ENCODE measurements at places on chromosomes 2 and 18.

GRCh38 chr2:61275575-61276184 lies 113.7 kb downstream of the C2orf74 start:
- no peak for DNase-seq

- no peak for DNase-seq
Measured at GRCh38 chr2:127065940-127066318, 41.0 kb downstream of the BIN1 start.

DNA sequence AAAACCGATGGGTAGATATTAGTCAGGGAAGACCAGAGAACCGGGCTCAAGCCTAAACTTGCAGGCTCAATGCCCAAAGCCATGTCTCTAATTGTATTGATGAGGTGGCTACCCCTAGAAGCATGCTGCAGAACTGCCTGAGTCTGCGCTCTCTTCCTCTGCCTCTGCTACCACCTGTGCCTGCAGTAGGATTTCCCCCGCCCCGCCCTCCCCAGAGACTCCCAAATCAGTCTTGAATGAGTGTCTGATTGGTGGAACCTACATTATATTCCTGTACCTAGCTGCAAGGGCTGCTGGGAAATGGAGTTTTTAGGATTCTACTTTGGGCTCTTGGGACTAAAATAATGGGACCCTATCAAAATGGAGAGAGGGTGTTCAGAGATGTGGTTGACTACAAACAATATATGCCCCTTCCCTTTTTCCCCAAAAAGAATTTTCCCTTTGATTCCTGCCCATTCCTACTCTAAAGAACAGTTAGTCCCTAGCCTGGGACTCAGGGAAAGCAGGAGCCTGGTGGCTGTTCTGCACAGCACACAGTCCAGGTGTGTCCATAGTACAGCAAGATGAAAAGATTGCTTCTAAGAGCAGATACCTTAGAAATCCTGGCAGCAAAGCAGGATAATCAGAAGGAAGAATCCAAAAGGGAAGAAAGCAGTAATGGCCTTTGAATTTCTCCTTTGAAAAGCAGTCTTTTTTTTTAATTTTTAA lies 12.5 kb downstream of the GRP start:
- DNase-seq = no peak

DNA sequence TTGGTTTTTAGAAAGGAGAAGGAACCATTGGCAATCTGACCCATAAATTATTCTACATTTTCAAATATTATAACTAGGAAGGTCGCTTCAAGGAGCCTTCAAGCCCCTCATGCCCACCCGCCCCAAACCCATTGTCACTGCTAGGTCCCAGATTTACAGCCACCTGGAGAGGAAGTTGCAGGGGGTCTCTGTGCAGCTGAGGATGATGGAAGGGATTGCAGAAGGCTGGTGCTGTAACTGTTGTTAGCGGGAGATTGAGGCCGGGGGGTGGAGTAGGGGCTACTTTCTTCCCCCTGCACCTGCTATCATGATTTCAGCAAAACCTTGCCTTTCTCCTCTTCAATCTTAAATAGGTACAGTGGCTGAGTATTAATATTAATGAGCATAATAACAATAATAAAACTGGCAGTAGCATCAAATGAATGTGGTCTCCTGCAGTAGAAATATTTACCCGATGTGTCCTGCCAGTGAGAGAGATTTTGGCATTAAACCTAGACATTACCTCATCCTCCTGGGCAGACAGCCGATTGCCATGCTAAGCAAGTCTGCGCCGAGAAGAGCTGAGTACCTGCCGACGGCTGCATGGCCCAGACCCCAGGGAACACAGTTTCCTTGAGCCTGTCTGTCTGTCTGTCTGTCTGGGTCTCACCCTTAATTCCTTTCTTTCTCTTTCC lies 225.4 kb downstream of the FAM210A start:
- no peak for DNase-seq

GRCh38 chr2:104430359-104430740 lies 423.6 kb upstream of the POU3F3 start:
- no peak for DNase-seq

DNA sequence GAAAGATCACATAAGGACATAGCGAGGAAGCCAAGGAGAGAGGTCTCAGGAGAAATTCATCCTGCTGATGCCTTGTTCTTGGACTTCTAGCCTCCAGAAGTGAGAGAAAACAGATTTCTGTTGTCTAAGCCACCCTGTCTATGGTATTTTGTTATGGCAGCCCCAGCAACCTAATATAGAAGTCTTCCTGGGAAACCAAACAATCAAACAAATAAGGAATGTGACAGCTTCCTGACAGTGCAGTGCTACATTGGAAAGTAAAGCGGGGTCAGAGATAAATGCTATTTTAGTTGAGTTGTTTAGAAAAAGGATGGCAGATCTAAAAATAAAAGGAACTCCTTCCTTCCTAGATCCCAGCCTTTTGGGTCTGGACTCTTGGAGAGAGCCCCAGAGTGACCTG lies 443.2 kb upstream of the GYPC start:
- no peak for DNase-seq

GRCh38 chr2:131035112-131035825 lies 58.0 kb downstream of the FAM168B start:
- no peak for DNase-seq

- DNase-seq = no peak
Measured at GRCh38 chr2:138115666-138116065, 151.4 kb downstream of the HNMT start.

- no peak for DNase-seq
Measured at GRCh38 chr2:37827911-37828511, 97.1 kb upstream of the RMDN2 start.

GRCh38 chr2:133167990-133168389 lies 400.3 kb downstream of the NCKAP5 start:
- DNase-seq = peak; percentile 12

- DNase-seq = no peak
Measured at GRCh38 chr2:165227571-165227970, 11.6 kb upstream of the SCN2A start.

DNA sequence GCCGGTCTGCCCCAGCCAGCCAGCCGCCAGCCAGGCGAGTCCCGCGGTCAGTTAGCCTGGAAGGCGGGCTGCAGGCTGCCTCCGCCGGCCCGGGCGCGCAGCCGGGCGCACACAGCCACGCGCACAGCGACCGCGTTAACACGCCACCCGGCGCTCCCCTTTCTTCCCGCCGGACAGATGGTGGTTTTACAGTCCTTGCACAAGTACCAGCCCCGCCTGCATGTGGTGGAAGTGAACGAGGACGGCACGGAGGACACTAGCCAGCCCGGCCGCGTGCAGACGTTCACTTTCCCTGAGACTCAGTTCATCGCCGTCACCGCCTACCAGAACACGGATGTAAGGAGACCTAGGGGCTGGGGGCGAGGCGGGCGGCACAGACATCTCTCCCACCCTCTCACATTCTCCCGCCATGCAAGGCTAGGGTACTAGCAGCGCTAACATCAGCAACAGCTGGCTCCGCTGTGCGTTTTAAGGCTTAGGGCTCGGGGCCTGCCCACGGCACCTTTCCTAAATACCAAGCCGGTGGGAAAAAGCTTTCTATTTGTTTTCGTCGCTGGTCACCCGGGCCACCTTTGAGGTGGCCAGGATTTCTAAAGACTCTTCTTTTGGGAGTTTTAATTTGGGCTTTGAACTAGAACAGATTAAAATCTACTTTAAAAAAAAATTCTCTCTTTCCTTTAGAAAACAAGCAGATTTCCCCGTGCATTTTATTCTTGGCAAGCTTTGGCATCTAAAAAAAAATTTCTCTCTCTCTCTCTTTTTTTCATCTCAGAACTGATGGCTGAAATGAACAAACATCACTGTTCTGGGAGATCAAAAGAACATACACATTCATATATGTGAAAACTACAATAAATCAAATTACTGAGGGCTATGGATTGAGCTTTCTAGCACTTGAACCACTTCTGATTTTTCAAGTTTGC lies 2.9 kb downstream of the TBR1 start:
- no peak for DNase-seq

GRCh38 chr2:223519471-223519870 lies 82.7 kb downstream of the SCG2 start:
- no peak for DNase-seq

DNA sequence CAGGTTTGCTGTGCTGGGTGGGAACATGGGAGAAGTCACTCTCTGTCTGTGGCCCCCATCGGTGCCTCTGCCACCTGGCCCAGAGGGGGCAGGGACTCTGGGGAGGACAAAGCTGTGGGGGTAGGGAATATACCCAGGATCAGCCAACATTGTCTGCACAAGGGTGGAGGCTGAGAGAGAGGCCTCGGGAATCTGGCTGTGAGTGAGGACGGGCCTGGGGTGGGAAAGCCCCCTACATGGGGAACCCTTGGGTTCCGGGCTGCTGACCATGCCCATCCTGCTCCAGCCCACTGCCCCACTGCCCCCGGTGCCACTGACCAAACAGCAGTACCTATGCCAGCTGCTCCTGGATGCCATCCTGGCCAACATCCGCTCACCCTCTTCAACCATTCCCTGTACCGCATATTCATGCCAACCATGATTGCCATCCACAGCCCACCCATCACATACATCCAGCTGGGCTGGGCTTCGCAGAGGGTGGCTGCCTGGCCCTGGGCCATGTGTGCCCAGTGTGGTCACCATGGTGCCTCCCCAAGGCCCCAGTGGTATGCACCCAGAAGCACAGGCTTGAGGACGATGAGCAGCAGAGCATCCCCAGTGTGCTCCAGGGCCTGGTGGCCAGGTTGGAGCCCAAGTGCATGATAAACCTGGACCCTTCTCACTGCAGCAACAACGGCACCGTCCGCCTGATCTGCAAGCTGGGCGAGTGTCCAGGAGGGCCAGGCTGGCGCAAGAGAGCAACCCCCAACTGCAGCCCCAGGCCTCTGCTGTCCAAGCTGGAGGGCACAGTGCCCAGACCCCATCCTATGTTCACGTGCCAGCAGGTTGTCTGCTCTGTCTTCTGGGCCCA lies 6.9 kb upstream of the POTEF start:
- no peak for DNase-seq

DNA sequence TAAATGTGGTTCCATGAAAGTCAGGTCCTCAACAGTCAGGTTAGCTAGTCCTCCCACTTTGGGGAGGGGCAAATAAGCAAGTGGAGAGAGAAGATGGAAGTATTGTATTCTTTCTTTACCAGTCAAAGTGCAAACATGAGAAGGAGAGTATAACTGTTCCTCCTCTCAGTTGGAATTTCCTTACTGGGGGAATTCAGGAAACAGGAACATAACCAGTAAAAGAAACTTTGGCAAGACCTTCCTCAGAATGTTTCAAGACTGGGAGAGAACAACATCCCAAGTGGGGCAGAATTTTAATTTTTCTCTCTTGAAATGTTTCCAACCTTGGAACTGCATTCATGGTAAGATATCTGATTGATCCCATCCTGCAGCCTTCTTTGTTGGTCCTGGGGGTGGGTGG lies 552.4 kb upstream of the TNP1 start:
- no peak for DNase-seq

- no peak for DNase-seq
Measured at GRCh38 chr2:129400826-129401225, 578.6 kb upstream of the RAB6C start.

DNA sequence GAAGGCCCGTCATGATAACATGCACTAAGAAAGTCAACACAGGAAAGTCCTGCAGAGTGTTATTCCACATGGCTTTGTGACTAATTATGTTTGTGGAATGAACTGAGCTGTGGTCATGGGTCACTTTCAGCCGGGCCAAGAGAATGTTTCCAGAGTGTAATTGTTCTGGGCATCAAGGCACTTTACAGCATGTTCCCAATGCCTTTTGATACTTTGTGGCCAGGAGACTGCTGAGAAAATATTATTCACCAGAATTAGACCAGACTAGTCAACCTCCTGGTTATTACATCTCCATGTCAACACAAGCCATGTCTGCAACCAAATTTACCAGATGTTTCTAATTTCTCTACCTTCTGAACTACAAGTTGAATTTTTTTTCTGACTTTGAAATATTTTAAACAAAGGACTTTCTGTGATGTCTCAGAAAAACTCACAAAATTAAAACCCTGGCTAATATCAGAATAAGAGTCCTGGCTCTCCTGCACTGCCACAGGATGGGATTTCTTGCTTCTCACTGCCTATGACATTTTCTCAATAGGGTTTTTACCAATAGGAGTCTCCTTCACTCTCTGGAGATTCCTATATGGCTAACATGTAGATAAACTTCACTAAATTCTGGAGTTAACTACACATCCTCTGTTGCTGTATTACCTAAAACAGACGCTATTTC lies 90.6 kb upstream of the WDR75 start:
- no peak for DNase-seq

- DNase-seq = no peak
Measured at GRCh38 chr2:76089683-76090082, 379.0 kb upstream of the GCFC2 start.

GRCh38 chr2:217117523-217117922 lies 257.7 kb upstream of the TNP1 start:
- no peak for DNase-seq

- DNase-seq = no peak
Measured at GRCh38 chr2:217331523-217332416, 471.9 kb upstream of the TNP1 start.

DNA sequence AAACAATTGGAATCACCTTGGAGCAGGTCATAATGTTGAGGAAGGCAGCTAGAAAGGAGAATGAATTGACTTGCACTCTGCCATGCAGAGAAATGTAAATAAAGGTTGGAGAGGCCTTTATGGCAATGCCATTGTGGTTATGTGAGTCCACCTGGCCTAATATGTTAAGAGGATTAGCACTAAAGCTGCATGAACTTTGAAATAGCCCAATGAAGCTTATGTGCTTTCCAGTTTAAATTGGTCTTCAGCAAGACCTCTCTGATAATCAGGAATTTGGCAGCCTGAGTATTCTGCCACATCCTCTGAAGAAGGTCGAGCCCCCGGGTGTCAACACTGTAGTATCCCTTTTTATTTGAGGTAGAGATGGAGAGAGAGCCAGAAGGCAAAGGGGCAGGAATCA lies 464.9 kb downstream of the CDH2 start:
- peak; percentile 46 for DNase-seq

- DNase-seq = no peak
Measured at GRCh38 chr2:215982465-215982875, 30.9 kb downstream of the MREG start.

DNA sequence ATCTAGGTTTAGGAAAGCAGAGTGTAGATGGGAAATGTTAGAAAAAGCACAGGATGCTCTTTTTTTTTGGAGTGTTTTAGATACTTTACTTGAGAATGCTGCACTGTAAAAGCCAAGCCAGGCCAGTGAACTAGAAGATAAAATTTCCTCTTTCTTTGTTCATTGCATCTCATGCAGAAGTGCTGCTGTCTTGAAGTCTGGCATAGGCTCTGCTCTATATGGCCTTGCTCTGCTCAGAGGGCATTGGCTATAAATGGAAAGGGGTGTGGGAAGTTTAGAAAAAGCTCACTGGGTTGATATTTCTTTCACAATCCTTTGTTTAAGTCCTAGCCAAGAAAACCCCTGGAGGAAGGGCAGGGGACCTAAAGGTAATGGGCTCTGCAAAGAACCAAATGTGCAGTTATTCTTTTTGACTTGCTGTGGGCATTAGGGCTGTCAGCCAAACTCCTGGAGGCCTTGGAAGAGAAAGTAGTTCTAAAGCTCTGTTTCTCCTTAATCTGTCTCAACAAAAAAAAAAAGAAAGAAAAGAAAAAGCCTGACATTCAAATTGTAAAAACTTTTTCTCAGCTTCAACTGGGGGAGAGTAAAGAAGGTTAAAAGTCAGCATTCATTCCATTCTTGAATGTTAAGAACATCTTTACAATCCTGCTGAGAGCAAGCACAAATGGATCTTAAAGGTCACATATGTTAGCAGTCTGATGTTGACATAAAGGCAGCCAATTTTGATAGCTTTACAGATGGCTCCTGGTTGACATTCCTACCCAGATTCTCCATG lies 338.3 kb downstream of the GULP1 start:
- no peak for DNase-seq

GRCh38 chr2:64685430-64685829 lies 31.7 kb upstream of the SERTAD2 start:
- DNase-seq = no peak

- no peak for DNase-seq
Measured at GRCh38 chr2:240640939-240641338, 15.7 kb downstream of the GPR35 start.

- no peak for DNase-seq
Measured at GRCh38 chr18:5388896-5389295, 93.4 kb upstream of the ZBTB14 start.
